ENCODE measurements at places on chromosomes 3 and 15.

DNA sequence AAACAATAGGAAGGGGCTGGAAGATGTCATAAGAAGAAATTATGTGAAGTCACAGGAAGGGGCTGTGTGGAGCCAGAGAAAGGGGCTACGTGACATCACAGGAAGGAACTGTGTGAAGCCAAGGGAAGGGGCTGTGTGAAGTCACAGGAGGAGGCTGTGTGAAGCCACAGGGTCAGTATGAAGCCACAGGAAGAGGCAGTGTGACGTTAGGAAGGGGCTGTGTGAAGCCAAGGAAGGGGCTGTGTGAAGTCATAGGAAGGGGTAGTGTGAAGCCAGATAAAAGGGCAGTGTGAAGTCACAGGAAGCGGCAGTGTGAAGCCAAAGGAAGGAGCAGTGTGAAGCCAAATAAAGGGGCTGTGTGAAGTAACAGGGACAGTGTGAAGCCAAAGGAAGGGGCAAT, 32.5 kb downstream of the GASK1A start:
- no peak for DNase-seq

GRCh38 chr3:16085884-16086608, 88.4 kb upstream of the GALNT15 start:
- no peak for DNase-seq

DNA sequence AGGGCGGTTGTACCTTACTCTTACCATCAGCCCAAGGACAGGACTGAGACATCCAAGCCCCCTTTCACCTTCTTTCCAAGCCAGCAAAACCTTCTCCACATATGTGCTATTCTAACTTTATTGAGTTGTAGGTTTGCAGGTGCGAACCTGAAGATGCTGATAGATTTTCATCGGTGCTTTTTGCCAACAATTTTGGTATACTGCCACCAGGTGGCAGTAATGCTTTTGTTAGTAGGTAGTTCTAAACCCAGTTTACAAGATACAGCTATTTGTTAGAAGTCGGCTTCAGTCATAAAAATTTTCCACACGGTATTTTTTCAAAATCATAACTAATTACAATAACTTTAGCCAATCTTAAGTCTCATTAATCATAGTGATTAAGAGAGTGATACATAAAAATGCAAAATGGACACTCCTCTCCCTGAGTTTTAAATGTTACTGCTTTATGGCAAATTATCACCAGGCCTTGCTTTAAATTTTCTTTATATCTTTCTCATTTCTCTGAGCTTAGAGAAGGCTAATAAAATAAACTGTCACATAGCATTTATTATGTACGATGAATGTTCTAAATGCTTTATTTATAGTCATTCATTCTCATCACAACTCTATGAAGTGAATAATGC, 636 bp downstream of the TBC1D21 start:
- peak; percentile 61 for DNase-seq

DNA sequence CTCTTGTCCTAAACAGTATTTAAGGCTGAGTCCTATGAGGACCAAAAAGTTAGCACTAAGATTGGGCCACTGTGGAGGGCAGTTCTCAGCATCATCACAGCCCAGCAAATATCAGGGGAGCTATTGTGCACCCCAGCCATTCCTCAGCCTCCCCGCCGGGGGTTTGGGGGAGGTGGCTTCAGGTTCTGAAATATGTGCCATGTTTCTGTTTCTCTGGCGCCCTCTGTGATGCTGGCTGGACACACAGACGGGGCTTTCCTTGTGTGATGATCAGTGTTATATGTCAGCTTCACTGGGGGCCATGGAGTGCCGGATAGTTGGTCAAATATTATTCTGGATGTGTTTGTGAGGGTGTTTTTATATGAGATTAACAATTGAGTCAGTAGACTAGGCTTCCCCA, 106.8 kb downstream of the GABRG3 start:
- DNase-seq: no peak

DNA sequence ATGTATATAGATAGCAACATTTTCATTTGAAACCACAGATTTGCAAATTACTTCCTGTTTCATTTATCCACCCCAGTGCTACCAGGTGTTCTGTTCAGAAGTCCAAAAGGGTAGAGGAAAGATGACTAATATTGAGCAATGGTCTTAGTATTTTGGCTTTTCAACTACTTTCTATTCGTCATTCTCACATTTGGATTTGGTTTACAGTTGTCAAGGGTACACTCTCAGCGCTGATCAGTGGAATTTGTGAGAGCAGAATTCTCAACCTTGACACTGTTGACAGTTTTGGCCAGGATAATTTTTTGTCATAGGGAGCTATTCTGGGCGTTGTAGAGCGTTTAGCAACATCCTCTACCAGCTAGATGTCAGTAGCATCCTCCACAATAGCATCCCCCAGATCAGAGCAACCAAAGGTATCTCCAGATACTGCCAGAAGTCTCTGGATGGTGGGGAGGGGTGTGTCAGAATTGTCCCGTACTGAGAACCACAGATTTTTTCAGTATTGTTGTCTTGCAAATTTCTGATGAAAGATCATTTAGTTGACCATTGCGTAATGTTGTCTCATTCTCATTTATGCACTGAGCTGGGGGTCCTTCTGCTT, 4.2 kb downstream of the HMCES start:
- peak; percentile 16 for DNase-seq

GRCh38 chr3:127015282-127016042, 32.5 kb downstream of the PLXNA1 start:
- DNase-seq: peak; percentile 22

GRCh38 chr3:128800241-128801187, 74.5 kb downstream of the RAB7A start:
- DNase-seq: no peak

DNA sequence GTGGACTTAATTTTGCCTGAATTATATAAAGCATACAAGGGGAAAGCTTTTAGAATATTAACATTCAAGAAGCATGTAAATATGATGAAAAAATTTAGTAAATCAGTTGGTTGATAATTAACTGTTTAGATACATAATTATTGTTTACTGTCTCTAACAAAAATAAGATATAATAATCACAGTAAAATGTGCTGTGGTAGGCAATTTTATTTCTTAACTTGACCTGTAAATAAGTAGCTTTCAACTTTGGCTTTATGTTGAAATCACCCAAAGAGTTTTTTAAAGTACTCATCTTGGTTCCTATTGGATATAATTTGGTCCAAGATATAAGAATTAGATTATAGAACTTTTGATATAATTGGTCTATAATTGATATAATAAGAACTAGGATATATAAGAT, 1374.5 kb downstream of the NSUN3 start:
- DNase-seq: no peak

GRCh38 chr3:71229905-71230657, 353.4 kb downstream of the FOXP1 start:
- DNase-seq: no peak

DNA sequence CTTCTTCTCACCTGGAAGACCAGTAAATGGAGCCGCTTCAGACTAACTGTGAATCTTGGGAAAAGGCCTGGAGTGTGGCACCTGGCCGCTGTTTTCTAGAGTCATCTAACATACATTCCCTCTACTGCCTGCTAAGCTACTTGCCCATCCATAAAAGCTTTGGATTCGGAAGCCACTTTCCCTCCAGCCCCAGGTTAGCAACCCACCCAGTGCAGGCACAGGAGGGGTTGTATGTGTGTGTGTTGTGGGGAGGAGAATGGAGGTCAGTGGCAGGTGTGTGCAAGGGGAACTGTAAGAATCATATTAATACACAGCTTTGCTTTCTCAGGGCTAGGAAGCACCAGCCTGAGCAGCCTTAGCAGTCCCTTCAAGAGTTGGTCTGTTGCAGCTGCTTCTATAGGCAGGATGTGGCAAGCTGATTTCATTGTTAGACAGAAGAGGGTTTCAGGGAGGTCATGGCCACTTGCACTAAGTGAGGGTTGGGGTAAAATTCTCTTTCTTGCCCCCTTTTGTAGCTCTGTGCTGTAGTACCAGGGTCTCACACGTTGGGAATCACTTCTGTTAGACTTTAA, 8.9 kb downstream of the NSUN3 start:
- DNase-seq: no peak

- peak; percentile 20 for DNase-seq
These were observed 50.9 kb upstream of the ATP2B2 start for GRCh38 chr3:10556312-10556711.

GRCh38 chr15:78368651-78369050, 28.5 kb downstream of the CRABP1 start:
- peak; percentile 40 for DNase-seq

DNA sequence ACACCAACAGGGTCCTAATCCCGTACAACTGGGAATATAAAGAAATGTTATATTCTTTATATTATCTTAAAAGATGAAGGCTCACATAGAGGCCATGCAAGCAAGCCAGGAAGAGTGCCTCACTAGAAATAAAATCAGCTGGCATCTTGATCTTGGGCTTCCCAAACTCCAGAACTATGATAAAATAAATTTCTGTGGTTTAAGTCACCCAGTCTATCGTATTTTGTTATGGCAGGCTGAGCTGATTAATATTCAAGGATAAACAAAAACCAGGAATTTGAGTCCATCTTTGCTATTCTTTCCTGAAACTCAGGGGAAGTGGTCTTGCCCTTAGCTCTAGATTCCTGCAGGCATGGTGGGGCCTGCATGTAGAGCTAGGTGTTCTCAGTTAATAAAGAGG, 42.7 kb downstream of the ATOSA start:
- no peak for DNase-seq

- no peak for DNase-seq
These were observed 601.4 kb downstream of the CADM2 start for GRCh38 chr3:85560088-85560785.

DNA sequence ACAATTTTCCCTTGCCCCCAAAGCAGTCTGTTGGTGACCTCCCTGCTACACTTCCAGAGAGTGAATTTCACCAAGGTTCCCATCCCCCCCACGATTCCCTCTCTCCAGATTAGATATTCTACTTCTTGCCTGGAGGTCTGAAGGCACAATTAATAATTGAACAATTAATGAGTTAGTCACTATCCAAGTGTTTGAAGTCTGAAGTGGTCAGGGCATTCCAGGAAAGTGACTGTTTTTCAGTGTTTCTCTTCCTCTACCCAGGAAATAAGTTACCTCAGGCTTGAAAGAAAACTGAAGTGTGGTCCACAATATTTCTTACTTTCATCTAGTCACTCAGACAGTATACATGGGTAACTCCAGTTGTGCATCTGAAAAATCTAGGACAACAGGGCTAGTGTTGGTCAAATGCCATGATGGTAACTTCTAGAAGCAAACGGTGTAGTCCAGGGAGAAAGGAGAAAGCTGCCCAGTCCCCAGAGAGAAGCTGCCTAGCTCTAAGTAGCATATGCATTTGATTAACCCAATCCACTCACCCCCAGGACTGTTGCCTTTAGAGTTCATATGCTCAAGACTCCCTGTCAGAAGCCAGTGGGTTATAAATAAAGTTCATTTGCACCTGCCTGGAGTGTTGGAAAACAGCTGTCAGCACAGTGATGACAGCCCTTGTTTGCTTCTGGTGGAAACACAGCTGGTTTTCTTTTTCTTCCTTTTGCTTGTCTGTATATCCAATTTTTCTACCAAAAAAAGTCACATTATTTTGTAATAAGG, 2.3 kb upstream of the TM4SF4 start:
- no peak for DNase-seq

GRCh38 chr3:24937228-24937627, 442.6 kb upstream of the THRB start:
- DNase-seq: no peak

- DNase-seq: no peak
These were observed 169.7 kb downstream of the ANXA2 start for GRCh38 chr15:60228101-60228500.

DNA sequence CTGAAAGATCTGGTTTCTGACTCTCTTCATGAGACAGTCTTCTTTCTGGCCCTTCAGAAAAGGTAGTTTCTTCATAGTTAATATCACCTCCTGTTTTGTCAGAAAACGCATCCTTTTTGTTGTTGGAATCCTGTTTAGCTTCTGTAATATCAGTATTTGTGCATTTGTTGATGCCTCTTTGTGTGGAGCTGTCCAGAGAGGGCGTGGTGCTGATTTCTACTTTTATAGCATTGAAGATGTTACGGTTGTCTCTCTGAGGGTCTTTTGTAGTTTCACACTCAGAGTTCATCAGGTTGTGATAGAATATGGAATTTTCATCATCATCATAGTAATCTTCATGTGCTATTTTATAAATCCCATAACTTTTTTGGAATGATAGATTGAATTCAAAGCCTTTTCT, 8.9 kb downstream of the GPR149 start:
- DNase-seq: peak; percentile 23

- no peak for DNase-seq
These were observed 16.1 kb downstream of the MESP2 start for GRCh38 chr15:89792106-89792805.

DNA sequence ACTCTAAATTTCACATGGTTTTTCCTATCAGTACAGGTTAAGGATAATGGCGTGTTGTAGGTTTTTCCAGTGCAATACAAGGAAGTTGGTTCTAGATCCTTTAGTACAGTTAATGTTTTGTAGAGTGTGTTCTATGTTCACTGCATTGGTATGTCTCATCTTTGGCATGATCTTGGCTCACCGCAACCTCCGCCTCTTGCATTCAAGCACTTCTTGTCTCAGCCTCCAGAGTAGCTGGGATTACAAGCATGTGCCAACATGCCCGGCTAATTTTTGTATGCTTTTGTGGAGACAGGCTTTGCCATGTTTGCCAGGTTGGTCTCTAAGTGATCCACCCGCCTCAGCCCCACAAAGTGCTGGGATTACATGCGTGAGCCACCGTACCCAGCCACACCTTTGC, 30.4 kb downstream of the SNRPN start:
- DNase-seq: no peak

GRCh38 chr3:45776301-45776595, 20.1 kb downstream of the SLC6A20 start:
- DNase-seq: no peak

GRCh38 chr15:50278496-50278895, 13.0 kb upstream of the HDC start:
- DNase-seq: peak; percentile 63

DNA sequence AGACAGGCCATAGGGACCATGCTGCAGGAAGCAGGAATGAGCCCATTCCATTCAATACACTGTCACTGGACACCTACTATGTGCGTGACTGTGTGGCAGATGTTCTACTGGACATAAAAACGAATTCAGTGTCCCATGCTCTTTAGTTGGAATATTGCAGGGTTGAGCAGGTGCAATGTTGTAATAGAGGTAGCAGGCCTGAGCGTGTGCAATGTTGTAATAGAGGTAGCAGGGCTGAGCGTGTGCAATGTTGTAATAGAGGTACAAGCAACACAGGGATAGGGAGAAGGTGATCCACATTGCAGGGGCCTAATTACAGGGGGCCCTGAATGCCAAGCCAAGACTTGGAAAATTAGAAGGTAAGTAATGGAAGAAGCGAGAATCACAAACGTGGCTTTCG, 261.4 kb upstream of the HES1 start:
- DNase-seq: no peak

- DNase-seq: peak; percentile 9
These were observed at the start of gene CTDSPL for GRCh38 chr3:37861620-37862041. TSS of gene CTDSPL (plus strand) at chr3:37861880. CDS start at chr3:37862200, 320 bp downstream.

Data from NB4 (cell line).